Breast epithelium (tissue), 4 donors: ENCODE measurements at places on chromosomes 12 and 14.

- no peaks in the 10 kb centered on the region for H3K4me1 ChIP-seq
- no peak overlapping the region for H3K4me3 ChIP-seq
- H3K27ac ChIP-seq, result no peak overlapping the region
Measured at GRCh38 chr12:114450515-114451300, 44.8 kb upstream of the TBX5 start.

- no peaks in the 10 kb centered on the region for H3K27me3 ChIP-seq
- no peak overlapping the region for H3K4me3 ChIP-seq
- no peak for DNase-seq
- H3K27ac ChIP-seq, result no peak overlapping the region
- no peaks in the 10 kb centered on the region for H3K4me1 ChIP-seq
- no peaks in the 10 kb centered on the region for H3K36me3 ChIP-seq
Measured at GRCh38 chr12:105805730-105806399, 332.9 kb downstream of the NUAK1 start.

GRCh38 chr12:47079468-47079980 is at the start of the genes AMIGO2 and PCED1B:
TSS of gene AMIGO2 (minus strand) at chr12:47079959. CDS start at chr12:47079002, 957 bp downstream.
TSS of gene PCED1B (plus strand) at chr12:47079621. CDS start at chr12:47235064, 155,443 bp downstream.
- H3K4me3 ChIP-seq, result peak within 1 kb of the TSS; percentile 84
- H3K36me3 ChIP-seq, result no peaks in the 10 kb centered on the region
- peak; percentile 66 for DNase-seq
- no peaks in the 10 kb centered on the region for H3K4me1 ChIP-seq
- H3K27me3 ChIP-seq, result no peaks in the 10 kb centered on the region

DNA sequence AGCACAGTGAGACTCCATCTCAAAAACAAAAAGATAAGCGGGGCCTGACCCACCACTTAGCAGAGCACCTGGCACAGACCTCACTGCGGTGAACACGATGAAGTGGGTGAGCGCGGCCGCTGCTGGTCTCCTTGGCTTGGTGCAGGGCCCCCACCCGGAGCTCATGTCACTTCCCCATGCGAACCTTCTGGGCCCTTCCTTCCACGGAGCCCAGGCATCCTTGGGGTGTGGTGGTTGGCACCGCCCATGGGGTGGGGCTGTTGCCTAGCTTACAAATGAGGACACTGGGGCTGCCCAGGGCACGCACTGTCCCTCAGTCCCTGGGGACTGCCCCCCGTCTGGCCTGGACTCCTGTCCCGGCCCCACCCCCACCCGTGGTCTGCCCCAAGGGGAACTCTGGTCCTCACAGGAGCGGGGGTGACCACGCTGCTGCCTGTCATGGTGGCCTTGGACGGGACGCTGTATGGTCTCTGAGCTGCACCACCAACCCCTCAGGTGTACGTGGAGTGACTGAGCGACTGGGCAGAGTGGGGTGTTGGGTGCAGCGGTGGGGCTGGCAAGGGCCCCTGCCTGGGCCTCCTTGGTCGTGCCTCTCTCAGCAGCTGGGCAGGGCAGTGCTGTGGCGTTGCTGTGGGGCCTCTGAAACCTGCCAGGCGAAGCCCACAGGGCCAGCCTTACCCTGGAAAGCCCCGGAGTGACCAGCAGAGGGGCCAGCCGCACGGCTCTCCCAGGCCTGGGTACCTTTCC is 15.3 kb downstream of the FBRSL1 start:
- H3K4me3 ChIP-seq, result no peak overlapping the region
- DNase-seq, result no peak
- no peaks in the 10 kb centered on the region for H3K4me1 ChIP-seq
- H3K27me3 ChIP-seq, result no peaks in the 10 kb centered on the region
- no peak overlapping the region for H3K27ac ChIP-seq

DNA sequence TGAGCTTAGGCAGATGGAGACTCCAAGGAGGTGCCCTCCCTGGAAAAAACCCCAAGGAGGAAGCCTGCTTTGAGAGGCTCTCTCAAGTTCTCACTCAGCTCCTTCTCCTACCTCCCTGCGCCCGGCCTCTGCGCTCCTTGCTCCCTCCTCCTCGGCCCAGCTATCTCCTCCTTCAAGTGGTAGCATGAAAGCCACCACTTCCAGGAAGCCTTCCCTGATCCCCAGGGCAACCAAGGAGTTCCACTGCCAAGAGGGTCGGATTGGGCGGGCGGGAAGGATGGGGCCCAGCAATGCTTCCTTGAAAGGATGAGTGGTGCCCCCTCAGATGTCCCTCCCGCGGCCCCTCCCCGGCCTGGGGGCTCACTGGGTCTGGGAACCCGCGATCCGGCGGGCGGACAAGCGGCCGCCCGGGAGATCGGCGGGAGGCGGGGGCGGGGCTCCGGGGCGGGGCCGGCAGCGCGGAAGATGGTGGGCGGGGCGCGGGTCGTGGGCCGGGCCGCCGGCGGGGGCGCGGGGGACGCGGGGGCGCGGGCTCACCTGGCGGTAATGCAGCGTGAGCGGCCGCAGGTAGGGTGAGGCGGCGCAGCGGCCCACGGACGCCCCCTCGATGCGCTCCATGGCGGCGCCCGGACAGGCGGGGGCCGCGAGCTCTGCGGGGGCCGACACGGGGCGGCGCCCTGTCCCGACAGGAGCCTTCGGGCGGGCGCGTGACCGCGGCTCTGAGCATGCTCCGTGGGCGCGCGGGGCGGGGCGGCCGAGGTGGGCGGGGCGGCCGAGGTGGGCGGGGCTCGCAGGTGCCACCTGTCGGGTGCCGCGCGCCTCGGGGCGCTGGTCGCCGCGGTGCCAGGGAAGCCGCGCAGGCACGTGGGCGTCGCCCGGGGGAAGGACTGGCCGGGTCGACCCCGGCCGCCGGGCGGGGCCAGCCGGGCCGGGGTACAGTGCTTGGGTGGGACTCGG is at the start of gene NUDT14:
Gene NUDT14 (minus strand): TSS at position 721 of the 957 bp plus-strand sequence. CDS start 103 bp downstream, at position 618.
- H3K27ac ChIP-seq, result peak within 1 kb of the TSS; percentile 58
- no peaks in the 10 kb centered on the region for H3K36me3 ChIP-seq
- no peaks in the 10 kb centered on the region for H3K27me3 ChIP-seq

GRCh38 chr14:24990050-24990449 is 59.9 kb downstream of the STXBP6 start:
- H3K4me1 ChIP-seq, result no peaks in the 10 kb centered on the region
- H3K27ac ChIP-seq, result no peak overlapping the region
- DNase-seq, result no peak
- no peaks in the 10 kb centered on the region for H3K27me3 ChIP-seq
- no peaks in the 10 kb centered on the region for H3K36me3 ChIP-seq

DNA sequence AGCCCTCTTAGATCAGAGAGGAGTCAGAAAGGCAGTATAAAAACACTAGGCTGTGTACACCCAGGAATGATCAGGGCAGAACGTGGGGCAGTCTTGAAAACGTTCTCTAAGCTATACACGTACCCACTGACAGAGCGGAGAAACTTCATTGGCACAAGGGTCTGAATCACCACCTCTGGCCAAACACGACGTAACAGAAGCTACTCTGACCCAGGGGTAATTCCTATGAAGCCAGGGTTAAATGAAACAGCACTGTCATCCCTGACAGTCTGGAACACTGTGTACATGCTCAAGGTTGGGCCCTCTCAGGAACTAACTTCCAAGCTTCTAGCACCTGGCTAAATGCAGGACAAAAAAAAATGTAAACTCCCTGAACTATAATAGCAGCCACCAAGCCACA is 38.4 kb downstream of the PARP11 start:
- H3K4me3 ChIP-seq, result no peak overlapping the region
- H3K27me3 ChIP-seq, result no peaks in the 10 kb centered on the region
- H3K27ac ChIP-seq, result no peak overlapping the region
- no peaks in the 10 kb centered on the region for H3K36me3 ChIP-seq

DNA sequence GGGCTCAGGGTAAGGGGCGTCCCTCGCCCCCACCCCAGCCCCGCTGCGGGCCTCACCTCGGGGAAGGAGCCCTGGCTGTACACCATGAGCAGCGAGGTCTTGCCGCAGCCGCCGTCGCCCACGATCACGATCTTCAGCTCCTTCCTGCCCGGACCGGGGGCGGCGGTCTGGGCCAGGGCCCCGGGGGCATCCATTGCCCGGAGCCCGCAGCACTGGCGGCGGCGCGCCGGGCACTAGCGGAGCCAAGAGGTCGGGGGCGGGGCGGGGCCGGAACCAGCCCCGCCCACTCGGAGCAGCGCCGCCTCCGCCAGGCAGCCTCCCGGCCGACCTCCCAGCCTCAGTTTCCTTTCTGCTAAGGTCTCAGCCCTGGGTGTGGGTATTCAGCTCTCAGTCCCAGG is at the start of gene RHOF:
Gene RHOF (minus strand): TSS at position 249 of the 398 bp plus-strand sequence. CDS start 55 bp downstream, at position 194.
- H3K4me1 ChIP-seq, result peaks cover 33% of the 10 kb centered on the region
- H3K27ac ChIP-seq, result peak within 1 kb of the TSS; percentile 87
- H3K4me3 ChIP-seq, result peak within 1 kb of the TSS; percentile 53
- H3K36me3 ChIP-seq, result no peaks in the 10 kb centered on the region
- no peak for DNase-seq

GRCh38 chr12:16669756-16670155 is 63.8 kb upstream of the LMO3 start:
- no peak for DNase-seq
- H3K27ac ChIP-seq, result no peak overlapping the region
- H3K27me3 ChIP-seq, result no peaks in the 10 kb centered on the region
- no peak overlapping the region for H3K4me3 ChIP-seq
- H3K4me1 ChIP-seq, result no peaks in the 10 kb centered on the region

- no peak overlapping the region for H3K27ac ChIP-seq
- H3K4me3 ChIP-seq, result no peak overlapping the region
- H3K4me1 ChIP-seq, result no peaks in the 10 kb centered on the region
- H3K36me3 ChIP-seq, result no peaks in the 10 kb centered on the region
Measured at GRCh38 chr14:89190765-89191513, 226.1 kb downstream of the FOXN3 start.

GRCh38 chr14:95741038-95741490 is 27.1 kb upstream of the TCL1A start:
- peaks cover 4% of the 10 kb centered on the region for H3K27me3 ChIP-seq
- peak; percentile 80 for DNase-seq
- peak overlapping the region; percentile 1 for H3K27ac ChIP-seq
- no peak overlapping the region for H3K4me3 ChIP-seq
- peaks cover 2% of the 10 kb centered on the region for H3K4me1 ChIP-seq

GRCh38 chr14:90499121-90499520 is 102.3 kb downstream of the CALM1 start:
- no peak overlapping the region for H3K4me3 ChIP-seq
- no peaks in the 10 kb centered on the region for H3K4me1 ChIP-seq
- H3K36me3 ChIP-seq, result no peaks in the 10 kb centered on the region
- H3K27me3 ChIP-seq, result no peaks in the 10 kb centered on the region
- DNase-seq, result no peak

GRCh38 chr14:52950898-52951680 is at the start of gene FERMT2:
TSS of gene FERMT2 (minus strand) at chr14:52951050. CDS start at chr14:52950568, 482 bp downstream.
- H3K4me3 ChIP-seq, result peak within 1 kb of the TSS; percentile 80
- H3K4me1 ChIP-seq, result peaks cover 4% of the 10 kb centered on the region
- peak within 1 kb of the TSS; percentile 96 for H3K27ac ChIP-seq
- H3K27me3 ChIP-seq, result no peaks in the 10 kb centered on the region
- H3K36me3 ChIP-seq, result no peaks in the 10 kb centered on the region
- DNase-seq, result peak; percentile 80

DNA sequence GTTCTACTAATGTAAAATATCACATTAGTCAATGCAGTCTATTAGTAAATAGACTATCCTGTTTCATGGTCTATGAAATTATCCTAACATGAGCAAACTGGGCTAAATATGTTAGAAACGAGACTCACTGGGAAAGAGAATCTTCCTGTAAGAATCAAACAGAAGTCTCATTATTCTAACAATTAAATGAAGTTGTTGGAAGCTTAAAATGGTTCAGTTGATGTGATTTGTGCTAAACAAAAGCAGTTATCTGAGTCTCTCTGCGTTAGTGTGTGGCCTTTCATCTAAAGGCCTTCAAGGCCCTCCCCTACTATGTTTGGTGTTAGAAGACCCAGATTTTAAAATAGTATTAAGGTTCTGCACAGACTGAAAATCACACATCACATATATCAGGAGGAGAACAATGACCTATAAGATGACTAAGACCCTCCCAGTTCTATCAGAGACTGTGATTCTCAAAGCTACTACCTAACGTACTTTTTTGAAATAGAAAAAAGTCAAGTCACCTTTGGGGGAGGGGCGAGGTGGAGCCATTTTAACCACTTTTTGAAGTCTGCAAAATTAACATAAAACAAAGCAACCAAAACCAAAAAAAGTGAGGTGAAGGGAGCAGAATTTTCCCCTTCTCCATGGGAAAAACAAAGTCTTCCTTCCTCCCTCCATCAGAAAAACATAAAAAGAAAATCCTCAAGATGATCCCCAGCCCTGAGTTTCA is 82.3 kb downstream of the DENND5B start:
- H3K4me1 ChIP-seq, result no peaks in the 10 kb centered on the region
- H3K27me3 ChIP-seq, result no peaks in the 10 kb centered on the region
- no peaks in the 10 kb centered on the region for H3K36me3 ChIP-seq
- DNase-seq, result no peak

DNA sequence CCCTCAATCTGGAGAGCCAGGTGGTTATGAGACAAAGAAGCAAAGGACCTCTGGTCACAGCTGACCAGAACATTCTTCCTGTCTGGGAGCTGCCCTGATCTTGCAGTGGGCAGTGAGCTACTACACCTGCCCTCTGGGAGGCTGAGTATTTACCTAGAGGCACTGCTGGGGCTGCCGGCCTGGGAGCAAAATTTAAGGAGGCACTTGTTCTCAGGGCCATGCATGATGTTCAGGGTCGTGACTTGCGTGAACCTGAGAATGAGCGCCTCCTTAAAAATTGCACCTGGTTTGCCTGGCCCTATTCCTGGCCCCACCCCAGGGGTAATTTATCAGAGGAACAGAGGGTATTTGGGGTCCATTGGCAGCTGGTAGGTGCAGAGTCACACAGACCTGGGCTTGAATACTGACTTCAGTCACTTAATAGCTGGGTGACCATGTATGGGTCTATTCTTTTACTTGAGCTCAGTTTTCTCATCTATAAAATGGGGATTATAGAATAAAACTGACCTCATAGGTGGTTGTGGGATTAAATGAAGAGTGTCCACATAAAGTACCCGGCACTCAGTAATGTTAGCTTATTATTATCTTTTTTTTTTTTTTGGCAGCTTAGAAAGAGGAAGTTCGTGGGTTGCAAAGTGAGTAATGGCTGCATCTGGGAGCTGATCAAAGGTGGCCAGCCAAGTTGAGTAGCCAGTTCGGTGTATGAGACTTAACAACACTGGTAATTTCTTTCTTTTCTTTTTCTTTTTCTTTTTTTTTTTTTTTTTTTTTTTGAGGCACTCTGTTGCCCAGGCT is 107.4 kb upstream of the MED13L start:
- DNase-seq, result no peak
- H3K36me3 ChIP-seq, result no peaks in the 10 kb centered on the region
- H3K4me1 ChIP-seq, result peaks cover 6% of the 10 kb centered on the region
- H3K4me3 ChIP-seq, result no peak overlapping the region
- no peaks in the 10 kb centered on the region for H3K27me3 ChIP-seq

- peaks cover 7% of the 10 kb centered on the region for H3K4me1 ChIP-seq
- no peaks in the 10 kb centered on the region for H3K27me3 ChIP-seq
- peak within 1 kb of the TSS; percentile 89 for H3K4me3 ChIP-seq
- peak within 1 kb of the TSS; percentile 99 for H3K27ac ChIP-seq
Measured at GRCh38 chr12:106247674-106248311, at the start of gene CKAP4. TSS of gene CKAP4 (minus strand) at chr12:106248020. CDS start at chr12:106247851, 169 bp downstream.

GRCh38 chr12:85923767-85924331 is 49.8 kb downstream of the NTS start:
- H3K27ac ChIP-seq, result no peak overlapping the region
- no peaks in the 10 kb centered on the region for H3K36me3 ChIP-seq
- H3K4me1 ChIP-seq, result no peaks in the 10 kb centered on the region
- H3K27me3 ChIP-seq, result no peaks in the 10 kb centered on the region

GRCh38 chr12:92769124-92769901 is 66.5 kb downstream of the PLEKHG7 start:
- H3K36me3 ChIP-seq, result no peaks in the 10 kb centered on the region
- H3K4me3 ChIP-seq, result no peak overlapping the region
- H3K27me3 ChIP-seq, result no peaks in the 10 kb centered on the region
